ENCODE measurements at places on chromosomes 4 and X.
A peak's percentile ranks its signal among the peaks of the same experiment; 100 is the strongest.

DNA sequence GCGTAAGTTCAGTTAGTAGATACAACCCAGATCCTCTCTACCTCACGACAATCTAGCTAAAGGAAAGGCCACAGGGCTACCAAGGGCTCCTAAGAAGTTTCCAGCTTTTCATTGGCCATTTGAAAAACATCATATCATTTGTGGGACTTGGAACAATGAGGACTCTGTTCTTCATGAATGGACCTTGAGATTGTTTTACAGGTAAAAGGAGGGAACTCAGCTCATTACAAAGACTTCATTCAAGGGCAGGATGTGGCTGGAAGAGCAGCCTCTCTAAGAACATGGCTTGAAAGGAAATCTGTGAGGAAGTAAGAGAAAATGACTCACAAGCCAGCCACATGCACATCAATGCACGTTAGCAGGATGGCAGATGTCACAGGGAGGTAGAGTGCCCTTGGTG, 105.9 kb upstream of the SLC7A11 start:
- no peak for DNase-seq

DNA sequence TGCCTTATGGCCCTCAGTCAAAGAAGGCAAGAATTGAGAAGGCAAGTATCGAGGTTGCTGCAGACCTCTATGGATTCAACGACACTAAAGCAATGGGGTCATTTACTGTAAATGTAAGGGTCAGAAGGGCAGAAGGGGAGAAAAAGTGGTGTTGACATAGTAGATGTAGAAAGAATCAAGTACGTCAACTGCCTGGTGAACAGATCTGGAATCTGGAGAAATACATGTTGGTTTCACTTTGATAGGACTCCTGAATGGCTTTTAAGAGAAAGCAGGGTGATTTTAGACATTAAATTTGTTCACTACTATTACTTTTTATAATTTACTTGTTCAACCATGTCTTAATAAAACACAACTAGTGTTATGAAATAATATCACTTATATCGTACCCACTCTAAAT, 81.3 kb upstream of the FSTL5 start:
- DNase-seq = no peak

DNA sequence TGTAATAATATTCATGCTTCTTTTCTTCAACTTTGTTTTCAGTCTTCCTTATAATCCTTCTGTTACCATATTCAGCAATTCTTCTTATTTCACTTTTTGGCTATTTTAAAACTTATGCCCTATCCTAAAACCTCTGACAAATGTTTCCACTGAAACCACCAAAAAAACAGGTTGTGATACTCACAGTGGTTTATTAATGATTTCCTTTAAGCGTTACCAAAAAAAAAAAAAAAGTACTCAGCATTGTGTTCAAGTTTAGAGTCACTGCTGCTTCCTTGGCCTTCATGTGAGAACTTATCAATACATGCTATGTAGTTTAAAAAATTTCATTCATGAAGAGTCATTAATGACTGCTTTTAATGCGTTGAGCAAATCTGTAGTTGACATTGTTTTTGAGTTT, 35.4 kb upstream of the UGT2A3 start:
- no peak for DNase-seq

GRCh38 chrX:21973321-21974010, 33.0 kb downstream of the SMS start:
- no peak for DNase-seq

GRCh38 chr4:2786152-2786671, 6.7 kb upstream of the SH3BP2 start:
- peak; percentile 85 for DNase-seq

Measured in activated CD4-positive, alpha-beta T cell treated with anti-CD3 and anti-CD28 coated beads for 36 hours (primary cell).